Camera-type eye (tissue), 1 donor: ENCODE measurements at places on chromosomes 4 and X. TPM values are rescaled to one million over a fixed set of nuclear protein-coding genes. Genes with fewer than 3 reads are reported as not detected.

The UNC5C gene
- 17.3 TPM for total RNA-seq

The IL3RA gene
- total RNA-seq = 4.8 TPM

The TLR6 gene
- total RNA-seq = 2.0 TPM

The BRS3 gene
- total RNA-seq = not detected

The RADX gene
- total RNA-seq = 7.9 TPM

The AFAP1 gene
- 57.6 TPM for total RNA-seq

The TMEM255A gene
- 3.4 TPM for total RNA-seq

The ZNF81 gene
- 15.6 TPM for total RNA-seq

The EMCN gene
- 29.1 TPM for total RNA-seq

The RHOH gene
- 1.8 TPM for total RNA-seq
